Aorta (tissue), 5 donors: ENCODE measurements at places on chromosomes 12 and 14.

- DNase-seq: no peak
These were observed 26.7 kb downstream of the VEZT start for GRCh38 chr12:95244350-95244749.

DNA sequence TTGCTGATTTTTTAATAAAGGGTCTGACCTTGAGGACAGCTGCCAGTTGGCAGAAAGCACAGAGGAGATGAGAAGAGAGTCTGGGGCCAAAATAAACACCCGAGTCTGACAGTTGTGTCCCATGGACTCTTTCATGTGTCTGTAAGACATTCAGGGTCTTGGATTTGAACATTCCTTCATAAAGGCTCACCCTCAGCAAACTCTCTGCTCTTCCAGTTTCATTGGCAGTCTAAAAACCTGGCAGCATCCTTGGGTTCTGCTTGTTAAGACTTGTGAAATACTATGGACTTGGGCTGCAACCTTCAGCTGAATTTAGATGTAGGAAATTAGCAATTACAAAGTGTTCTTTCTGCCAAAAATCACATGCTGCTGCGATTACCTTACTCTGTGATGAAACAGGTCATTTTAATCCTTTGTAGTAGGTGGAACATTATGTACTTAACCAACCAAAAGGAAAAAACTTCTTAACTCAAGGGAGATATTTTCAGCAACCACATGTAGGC, 32.0 kb upstream of the LMNTD1 start:
- DNase-seq: no peak

GRCh38 chr12:6370576-6370935, 4.8 kb downstream of the SCNN1A start:
- no peak for DNase-seq

- no peak for DNase-seq
These were observed 16.7 kb downstream of the SRP54 start for GRCh38 chr14:34999500-34999899.

DNA sequence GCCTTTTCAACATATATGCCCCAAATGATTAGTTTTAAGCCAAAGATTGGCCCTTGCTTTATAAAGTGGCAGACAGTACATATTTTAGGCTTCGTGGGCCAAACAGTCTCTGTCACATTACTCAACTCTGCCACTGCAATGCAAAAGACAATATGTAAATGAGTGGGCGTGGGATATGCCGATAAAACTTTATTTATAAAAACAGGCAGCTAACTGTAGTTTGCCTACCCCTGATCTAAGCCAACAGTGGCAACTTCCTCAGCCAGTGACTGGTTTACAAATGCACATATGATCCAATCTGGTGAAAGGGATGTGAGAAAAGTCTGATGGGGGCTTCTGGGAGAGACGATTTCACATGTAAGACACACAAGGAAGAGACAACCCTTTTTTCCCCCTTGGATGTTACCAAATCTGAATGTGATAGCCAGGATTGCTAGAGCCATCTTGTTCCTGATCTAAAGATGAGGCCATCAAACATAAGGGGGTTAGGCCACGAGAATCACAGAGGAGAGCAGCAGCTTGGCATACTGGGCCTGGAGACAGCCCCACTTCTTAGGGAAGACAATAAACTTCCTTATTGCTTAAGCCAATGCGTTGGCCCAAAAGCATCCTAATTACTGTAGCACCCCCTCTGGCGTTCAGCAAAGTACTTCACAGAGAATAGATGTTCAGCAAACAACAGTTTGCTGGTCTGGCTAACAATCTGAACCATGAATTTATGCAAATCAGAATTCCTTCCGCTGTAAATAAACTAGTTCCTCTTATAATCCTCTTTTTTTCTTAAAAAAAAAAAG, 75.2 kb upstream of the TMCC3 start:
- no peak for DNase-seq

DNA sequence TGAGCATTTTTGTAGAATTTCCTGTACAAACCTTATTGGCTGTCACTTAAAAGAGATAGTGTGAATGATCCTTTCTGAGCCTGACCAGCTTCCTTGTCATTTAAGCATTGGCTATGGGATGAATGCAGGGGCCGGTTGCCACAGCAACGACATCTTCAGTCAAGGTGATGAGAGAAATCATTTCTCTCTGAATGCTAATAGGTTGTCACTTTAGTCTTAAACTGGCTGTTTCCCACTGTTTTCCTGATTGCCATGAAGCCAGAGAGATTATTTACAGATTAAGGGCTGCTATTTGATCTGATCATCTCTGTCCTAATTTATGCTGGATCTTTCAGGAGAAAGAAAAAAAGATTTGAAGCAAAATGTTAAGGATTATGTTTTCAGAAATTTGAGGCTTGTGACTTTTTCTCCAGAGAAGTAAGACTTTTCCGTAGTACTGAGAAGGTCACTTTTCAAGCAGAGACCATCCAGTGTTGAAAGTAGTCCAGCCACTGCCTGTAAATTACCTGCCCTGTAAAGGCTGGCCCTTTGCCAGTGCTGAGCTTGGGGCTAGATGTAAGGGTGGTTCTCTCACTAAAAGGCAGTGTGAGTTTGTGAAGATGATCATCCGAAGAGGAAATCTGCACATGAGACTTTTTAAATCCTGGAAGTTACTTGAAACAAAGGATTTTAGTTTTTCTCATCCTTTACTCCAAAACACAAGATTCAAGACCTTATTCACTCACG, 235.6 kb downstream of the DACT1 start:
- DNase-seq: no peak

- DNase-seq: no peak
These were observed 38.0 kb downstream of the LGR5 start for GRCh38 chr12:71477609-71478008.

DNA sequence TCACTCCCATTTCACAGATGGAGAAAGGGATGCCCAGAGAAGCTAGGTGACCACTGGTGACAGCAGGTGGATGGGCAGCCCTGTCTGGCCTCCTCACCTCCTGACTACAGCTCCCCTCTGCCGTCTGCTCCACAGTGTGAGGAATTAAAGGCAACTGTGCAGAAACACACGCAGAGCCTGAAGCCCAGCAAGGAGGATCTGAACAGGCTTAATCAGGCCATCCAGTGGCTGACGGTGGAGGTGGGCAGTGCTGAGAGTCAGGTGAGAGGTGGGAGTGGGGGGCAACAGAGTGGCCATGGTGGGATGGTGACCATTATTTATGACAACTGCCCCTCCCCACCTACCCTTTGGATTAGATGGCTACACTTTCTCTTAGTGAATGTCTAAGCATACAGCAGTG, 1.2 kb downstream of the KRT86 start:
- DNase-seq: no peak

- DNase-seq: no peak
These were observed 138.7 kb downstream of the RIMBP2 start for GRCh38 chr12:130577351-130577750.
